DMS153 (cell line): ENCODE measurements at places on chromosomes 4 and X.

DNA sequence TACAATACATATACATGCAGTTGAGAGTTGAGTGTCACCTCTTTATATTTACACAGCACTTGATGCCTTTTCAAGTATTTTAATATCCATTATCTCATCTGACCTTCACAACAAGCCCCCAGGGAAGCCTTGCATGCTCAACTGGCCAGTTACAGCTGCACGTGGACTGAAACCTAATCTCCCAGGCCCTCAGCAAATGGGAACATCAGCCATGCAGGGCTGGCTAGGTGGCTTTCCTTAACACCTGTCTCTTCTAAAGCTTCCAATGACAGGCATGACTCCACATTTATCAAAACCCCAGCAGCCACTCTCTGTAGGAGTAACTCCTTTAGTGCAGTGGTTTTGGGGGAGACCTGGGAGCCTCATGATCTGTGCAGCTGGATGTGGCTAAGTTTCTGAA is 56.4 kb downstream of the PHKA2 start:
- peak; percentile 68 for DNase-seq

GRCh38 chrX:68634649-68635227 is 12.7 kb upstream of the STARD8 start:
- DNase-seq = no peak

DNA sequence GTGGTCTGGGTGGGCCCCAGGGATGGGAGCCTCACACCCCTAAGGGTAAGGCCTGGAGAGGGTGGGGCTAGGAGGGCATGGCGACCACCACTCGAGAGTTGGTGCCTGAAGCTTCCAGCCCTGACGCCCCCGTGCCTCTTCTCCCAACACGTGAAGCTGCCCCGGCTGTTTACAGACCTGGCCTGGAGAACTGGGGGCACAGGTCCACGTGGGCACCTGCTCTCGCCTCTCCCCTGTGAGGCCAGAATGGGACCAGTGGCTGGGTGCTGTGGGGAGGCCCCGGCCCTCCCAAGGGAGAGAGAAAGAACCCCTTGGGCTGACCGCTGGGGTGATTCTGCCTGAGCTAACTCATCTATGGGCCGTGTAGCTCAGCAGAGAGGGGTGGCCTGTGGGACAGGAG is 15.5 kb downstream of the NAT8L start:
- no peak for DNase-seq

DNA sequence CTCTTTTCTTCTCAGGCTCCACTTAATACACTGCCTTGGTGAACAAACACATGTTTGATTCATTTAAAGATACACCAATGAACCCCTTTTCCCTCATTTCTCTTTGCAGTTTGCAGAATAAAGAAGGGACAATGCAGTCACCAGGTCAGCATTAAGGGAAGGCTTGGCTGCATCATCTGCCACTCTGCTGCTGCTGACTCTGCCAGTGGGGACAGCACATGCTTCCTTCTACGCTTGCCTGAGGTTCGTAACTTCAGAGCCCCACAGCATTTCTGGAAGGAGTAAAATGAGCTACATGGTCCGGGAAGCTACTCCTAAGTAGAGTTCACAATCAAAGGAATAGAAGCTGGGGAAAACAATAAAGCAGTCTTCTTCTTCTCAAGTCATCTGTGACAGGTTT is 178.9 kb upstream of the GATB start:
- no peak for DNase-seq

DNA sequence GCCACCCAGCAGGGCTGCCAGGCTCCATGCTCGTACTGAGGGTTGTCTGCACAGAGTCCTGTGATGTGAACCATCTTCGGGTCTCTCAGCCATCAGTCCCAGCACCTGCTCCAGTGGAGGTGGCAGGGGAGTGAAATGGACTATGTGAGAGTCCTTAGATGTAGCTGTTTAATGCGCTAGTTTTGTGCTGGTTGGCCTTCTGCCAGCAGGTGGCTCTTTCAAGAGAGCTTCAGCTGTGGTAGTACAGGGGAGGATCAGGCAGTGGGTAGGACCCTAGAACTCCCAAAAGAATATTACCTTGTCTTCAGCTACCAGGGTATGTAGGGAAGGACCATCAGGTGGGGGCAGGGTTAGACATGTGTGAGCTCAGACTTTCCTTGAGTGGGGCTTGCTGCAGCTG is 1066.0 kb downstream of the GLUD2 start:
- no peak for DNase-seq

GRCh38 chr4:166862032-166862431 is 372.3 kb downstream of the SPOCK3 start:
- no peak for DNase-seq

GRCh38 chr4:88610771-88611170 is 18.5 kb downstream of the HERC3 start:
- no peak for DNase-seq
